ENCODE measurements at places on chromosomes 16 and 17. TPM values are rescaled to one million over a fixed set of nuclear protein-coding genes. Genes with fewer than 3 reads are reported as not detected.

Gene CTRB2
- not detected for total RNA-seq

Gene TENT4B
- 10.3 TPM for total RNA-seq

Gene WNT9B
- total RNA-seq = not detected

Gene SPATA22
- not detected for total RNA-seq

Gene PRSS8
- total RNA-seq = 43.7 TPM

Gene PERCC1
- total RNA-seq = 0.33 TPM

Gene CHAD
- total RNA-seq = not detected

Gene MMP2
- 68.2 TPM for total RNA-seq

Gene CSH1
- not detected for total RNA-seq

Gene ADAM11
- 0.13 TPM for total RNA-seq

Gene PMP22
- total RNA-seq = 61.5 TPM

All from mammary epithelial cell (primary cell).